ENCODE measurements at places on chromosomes 12 and 14.

DNA sequence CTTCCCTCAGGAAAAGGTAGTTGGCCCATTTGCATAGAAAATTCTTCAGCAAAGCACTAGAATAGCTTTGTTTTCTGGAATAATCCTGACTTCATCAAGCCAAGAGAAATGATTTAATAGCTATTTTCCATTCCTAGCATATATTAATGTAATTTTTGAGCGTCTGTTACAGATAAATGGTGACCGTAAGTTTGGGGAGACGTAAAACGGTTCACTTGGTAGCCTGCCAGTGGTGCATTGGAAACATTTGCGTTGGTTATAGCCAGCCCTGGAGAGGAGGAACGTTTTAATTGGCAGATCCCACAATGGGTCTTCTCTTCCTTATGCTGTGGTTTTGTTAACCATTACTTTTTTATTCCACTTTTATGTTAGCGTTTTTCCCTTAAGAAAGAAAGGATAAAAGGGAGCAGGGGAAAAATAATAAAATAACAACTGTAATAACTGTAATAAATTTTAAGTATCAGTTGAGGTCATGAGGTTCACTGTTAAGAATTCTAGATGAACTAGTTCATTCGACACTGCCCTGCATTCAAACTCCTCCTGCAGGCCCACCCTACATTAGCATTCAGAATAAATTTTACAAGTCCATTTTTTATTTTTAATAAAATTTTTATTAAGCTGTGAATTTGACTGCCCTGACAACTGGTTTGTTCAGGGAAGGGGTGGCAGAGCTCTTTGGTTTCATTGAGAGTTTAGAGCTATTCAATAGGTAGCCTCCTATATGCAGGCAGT, 300.7 kb downstream of the ERC1 start:
- no peak for DNase-seq

GRCh38 chr12:67689385-67689784, 40.8 kb downstream of the DYRK2 start:
- no peak for DNase-seq

GRCh38 chr14:45048385-45048784, 35.5 kb upstream of the PRPF39 start:
- DNase-seq: no peak

- DNase-seq: no peak
Measured at GRCh38 chr12:89470741-89471509, 53.7 kb downstream of the GALNT4 start.

GRCh38 chr14:73754911-73755360, 40.8 kb upstream of the PNMA1 start:
- DNase-seq: no peak

DNA sequence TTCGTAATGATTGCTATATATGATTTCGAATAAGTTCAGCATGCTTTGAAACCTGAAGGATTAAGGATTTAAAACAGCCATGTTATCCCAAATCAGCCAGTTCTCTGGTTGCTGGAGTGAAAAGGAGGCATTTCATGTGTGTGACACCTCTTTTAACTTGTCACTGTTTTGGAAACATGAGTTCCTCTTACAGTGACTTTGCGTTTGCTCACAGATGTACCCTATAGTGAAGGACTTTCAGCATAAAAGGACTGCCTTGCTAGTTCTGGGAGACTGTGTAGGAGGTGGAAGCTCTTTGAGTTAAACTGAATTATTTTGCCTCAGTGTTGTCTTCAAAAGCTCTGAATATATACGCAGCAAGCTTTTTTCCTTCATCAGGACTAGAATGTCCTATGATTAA, 7.6 kb downstream of the RNASE11 start:
- DNase-seq: no peak

GRCh38 chr12:108021141-108021540, 107.9 kb upstream of the WSCD2 start:
- DNase-seq: no peak

- no peak for DNase-seq
Measured at GRCh38 chr14:76271041-76271755, 104.7 kb upstream of the ESRRB start.

GRCh38 chr14:101977311-101978071, 13.1 kb downstream of the DYNC1H1 start:
- no peak for DNase-seq

DNA sequence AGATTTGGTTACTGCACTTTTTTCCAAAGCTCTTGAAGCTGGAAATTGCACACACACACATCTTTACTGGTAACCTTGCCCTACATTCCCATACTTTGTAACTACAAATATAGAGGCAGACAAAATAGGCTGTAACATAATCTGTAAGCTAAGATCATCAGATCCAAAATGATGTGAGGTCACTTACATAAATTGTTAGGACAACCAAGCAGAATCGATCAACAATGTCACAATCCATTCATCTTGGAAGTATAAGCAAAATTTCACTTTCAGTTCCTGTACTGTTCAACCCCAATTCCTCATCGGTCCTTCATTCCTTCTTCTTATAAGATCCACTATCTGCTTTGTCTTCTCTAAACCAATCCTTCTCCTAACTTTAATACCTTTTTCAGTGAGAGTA, 72.6 kb downstream of the EPS8 start:
- no peak for DNase-seq

DNA sequence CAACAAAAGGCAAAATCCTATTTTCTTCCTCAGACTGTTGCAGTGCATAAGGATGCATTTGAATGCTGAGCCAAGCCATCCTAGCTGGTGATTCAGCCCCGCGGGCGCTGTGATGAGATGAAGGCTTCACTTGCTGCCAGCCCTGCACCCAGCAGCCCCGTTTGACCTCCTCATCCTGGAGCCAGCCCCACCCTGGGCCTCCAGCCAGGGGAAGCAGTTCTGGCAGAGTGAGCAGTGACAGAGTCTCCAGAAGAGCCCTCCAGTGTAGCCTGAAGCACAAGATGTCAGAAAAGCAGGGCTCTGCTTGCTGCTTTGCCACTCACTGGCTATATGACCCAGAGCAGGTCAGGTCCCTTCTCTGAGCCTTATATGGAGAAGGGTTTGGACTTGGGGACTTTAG, 96.2 kb upstream of the HSPB8 start:
- no peak for DNase-seq

DNA sequence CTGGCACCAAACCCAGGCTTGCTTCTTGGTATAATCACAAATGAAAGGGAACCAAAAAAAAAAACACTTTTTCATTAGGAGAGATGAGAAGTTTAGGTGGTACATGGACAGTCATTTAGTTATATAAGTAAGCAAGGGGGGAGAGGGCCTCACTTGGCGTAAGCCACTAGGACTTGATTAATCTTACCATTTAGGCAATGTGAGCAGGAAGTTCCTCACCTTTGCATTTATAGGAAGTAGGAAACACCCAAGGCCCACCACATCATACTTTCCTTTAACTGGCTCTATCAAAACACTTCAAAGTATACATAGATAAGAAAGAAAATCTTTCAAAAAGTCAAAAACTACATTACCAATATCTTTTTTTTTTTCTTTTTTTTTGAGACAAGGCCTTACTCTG, 6.7 kb upstream of the RPS6KA5 start:
- no peak for DNase-seq

DNA sequence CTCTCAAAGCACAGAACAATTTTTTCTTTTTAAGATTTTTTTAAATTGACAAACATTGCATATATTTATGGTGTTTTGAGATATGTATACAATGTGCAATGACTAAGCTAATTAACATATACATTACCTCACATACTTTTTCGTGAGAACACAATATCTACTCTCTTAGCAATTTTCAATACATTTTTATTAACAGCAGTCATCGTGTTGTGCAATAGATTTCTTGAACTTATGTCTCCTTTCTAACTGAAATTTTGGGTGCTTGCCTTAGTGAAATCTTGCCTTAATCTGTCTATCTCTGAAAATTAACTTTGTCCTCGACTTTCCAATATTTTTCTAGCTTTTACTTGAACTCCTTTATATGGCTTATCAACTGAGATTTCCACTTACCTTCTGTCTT, 6.8 kb downstream of the OR10A7 start:
- no peak for DNase-seq

DNA sequence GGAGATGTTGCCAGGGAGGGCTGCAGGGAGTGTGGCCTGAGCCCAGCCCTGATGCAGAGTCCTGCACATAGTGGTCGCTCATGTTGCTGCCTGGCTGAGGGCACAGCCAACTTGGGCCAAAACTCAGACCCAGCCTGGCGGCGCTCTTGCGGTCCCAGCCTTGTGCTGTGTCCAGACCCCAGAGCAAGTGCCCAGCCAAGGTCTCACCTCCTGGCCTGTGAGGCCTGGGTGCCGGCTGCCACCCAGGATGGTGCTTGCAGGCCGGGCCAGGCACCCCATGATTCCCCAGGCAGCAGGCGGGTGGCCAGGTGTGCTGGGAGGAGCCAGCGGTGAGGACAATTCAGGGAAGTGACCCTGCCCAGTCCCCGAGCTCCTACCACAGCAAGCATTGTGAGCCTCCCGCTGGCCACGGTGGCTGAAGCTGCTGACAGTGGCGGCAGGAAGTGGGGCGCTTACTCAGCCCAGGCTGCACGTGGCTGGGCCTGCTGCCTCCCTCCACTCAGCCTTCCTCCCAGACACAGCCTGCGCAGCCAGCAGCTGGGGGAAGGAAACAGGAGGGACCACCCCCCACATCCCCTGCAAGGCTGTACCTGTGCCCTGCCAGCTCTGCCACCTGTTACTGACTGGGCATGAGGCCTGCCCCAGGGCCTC, 17.7 kb upstream of the PGF start:
- peak; percentile 29 for DNase-seq

GRCh38 chr12:56241424-56242303, 11.8 kb downstream of the SLC39A5 start:
- DNase-seq: no peak

DNA sequence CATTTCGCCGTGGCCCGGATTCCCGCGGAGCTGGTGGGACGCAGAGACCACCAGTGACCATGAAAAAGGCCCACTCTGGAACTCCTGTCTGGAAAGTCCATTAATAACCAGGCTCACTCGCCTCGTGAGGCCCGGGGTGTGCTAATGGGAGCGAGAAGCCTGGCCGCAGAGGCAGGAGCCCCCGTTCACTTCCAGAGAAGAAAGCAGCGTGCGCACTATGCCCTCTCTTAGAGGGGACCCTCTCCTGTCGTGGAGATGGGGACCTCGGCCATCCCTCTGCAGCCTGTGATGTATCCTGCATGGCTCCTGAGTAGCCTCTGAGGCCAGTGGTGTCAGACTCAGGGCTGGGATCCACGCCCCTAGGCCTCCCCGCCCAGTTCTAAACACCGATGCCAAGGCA, 134.1 kb upstream of the VRK1 start:
- DNase-seq: no peak

DNA sequence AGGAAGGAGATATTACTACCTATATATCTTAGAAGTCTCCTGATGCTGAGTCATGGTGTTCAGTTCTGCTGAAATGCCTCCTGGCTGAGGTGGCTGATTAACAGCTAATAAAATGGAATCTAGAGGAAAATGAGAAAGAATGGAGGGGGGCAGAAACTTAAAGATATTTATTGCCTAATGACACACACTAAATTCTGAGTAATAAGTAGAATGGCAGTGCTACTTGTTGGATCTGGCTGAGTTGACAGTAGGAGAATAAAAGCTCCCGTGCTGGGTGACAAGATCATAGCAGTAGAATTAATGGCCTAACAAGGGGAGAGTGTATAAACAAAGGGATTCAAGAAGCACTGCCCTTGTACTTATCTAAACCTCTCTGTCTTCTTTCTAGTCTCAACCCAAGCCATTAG, 137.5 kb downstream of the CNTN1 start:
- no peak for DNase-seq

GRCh38 chr12:126791122-126791521, 1475.8 kb upstream of the TMEM132C start:
- DNase-seq: no peak

GRCh38 chr12:75452675-75453330, 27.8 kb upstream of the GLIPR1 start:
- DNase-seq: no peak

GRCh38 chr12:51081421-51081820, 2.0 kb downstream of the CSRNP2 start:
- DNase-seq: no peak

- DNase-seq: no peak
Measured at GRCh38 chr14:34911209-34912150, 36.3 kb upstream of the BAZ1A start.

DNA sequence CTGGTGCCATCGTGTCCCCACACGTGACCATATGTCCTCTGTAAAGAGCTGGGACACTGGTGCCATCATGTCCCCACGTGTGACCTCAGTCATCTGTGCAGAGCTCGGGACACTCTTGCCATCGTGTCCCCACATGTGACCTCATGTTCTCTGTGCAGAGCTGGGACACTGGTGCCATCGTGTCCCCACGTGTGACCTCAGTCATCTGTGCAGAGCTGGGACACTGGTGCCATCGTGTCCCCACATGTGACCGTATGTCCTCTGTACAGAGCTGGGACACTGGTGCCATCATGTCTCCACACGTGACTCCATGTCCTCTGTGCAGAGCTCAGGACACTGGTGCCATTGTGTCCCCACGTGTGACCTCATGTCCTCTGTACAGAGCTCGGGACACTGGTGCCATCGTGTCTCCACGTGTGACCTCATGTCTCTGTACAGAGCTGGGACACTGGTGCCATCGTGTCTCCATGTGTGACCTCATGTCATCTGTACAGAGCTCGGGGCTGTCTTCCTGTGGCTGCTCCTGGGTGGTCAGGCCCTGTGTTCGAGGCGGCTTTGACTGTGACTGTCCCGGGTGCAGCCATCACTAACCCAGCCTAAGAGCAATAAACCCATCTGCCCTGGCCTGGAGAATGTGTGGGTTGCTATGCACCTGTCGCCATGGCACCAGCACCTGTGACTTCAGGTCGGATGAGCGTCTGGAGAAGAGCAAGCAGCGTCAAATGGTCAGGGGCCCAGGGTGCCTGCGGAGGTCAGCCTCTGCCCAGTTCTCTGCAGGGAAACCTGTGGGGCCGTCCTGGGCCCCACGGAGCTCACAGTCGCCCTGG, 334.4 kb downstream of the ADGRD1 start:
- DNase-seq: no peak

DNA sequence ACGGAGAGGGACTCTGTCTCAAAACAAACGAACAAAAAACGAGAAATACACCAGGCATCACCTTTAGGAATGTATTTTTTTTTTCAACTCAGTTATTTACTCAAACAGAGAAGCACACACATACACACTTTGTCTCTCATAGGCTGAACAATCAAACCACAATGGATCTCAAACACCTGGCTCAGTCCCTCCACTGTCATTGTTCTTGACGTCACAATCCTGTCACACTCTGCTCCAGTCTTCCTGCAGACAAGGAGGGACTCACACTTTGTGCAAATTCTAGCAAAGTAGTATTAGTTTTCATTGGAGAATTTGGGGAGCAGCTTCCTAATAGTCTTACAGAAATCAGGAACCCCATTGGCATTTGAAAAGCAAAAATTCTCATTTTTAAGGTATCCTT, 727.8 kb downstream of the BCL11B start:
- no peak for DNase-seq

- no peak for DNase-seq
Measured at GRCh38 chr14:51277753-51278415, 37.8 kb downstream of the TMX1 start.

GRCh38 chr12:15863984-15864383, 18.2 kb upstream of the STRAP start:
- DNase-seq: no peak

- DNase-seq: no peak
Measured at GRCh38 chr12:5168148-5168547, 124.5 kb downstream of the KCNA5 start.

Data from activated CD4-positive, alpha-beta T cell treated with anti-CD3 and anti-CD28 coated beads, Interleukin-2, amount 50 U/mL, for 48 hours (primary cell).